ENCODE measurements at places on chromosomes 3 and 15.

GRCh38 chr15:58762285-58762684 lies 8.8 kb upstream of the MINDY2 start:
- no peak for DNase-seq

DNA sequence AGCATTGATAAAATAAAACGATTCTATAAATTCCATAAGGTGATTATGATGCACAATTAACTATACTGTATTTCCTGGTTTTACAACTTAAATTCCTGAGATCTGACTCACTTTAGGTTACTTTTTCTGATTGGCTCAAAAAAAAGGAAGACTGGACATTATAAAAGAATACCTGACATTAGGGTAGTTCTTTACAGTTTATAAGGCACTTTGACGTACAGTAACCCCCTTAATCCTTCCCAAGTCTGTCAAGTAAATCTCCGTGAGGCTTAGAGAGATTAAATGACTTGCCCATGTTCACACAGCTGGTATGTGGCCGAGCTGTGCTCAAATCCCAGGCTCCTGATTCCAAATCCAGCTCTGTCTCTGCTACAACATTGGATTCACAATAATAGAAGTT lies 1.0 kb upstream of the SLTM start:
- DNase-seq: no peak

GRCh38 chr15:35540885-35541284 lies 5.1 kb downstream of the DPH6 start:
- no peak for DNase-seq

- no peak for DNase-seq
Observed at GRCh38 chr3:36891701-36892160, 53.1 kb downstream of the TRANK1 start.

DNA sequence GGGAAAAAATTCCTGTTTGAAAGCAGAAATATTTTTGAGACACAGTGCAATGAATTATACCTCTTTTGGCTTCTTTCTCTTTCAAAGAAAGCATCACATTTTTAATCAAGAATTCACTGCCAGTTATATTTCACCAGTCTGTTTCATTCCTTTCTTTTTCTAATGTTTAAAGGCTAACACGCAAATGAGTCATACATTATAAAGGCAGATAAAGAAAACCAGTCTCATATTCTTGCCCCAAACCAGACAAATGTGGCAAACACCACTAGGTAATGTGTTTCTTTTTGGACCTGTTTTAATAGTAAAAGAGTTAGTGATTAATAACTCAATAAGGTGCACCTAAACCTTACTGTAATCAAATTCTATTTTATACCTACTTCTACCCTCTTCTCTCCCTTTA lies 83.8 kb downstream of the PLOD2 start:
- no peak for DNase-seq

DNA sequence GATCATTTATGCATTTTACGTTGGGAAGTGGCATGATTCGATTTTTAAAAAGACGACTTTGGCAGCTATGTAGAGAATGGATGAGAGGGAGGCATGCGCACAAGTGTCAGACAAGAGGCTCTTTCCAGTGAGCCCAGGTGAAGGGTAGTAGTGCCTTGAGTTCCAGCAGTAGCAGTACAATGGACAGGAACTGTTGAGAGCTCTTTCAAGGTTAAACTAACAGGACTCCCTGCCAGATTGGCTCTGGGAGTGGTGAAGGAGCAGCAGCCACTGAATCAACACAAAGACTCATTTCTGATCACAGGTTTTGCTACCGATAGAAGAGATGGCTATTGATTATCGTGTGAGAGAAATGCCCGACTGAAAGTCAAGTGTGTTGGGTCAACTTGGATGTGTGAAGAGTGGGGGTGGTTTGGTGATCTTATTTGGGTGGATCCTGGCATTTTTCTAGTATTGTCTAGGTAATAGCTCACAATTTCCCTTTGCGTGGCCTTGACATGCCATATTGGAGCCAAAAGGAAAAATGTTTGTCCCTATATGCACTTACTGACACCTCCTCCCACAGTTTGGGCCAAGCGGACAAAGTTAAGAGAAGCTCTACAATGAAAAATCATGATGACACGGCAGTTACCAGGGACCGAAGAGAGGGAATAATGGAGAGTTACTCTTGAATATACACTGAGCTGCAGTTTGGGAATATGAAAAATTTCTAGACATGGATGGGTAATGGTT lies 81.6 kb upstream of the MDFIC2 start:
- no peak for DNase-seq

DNA sequence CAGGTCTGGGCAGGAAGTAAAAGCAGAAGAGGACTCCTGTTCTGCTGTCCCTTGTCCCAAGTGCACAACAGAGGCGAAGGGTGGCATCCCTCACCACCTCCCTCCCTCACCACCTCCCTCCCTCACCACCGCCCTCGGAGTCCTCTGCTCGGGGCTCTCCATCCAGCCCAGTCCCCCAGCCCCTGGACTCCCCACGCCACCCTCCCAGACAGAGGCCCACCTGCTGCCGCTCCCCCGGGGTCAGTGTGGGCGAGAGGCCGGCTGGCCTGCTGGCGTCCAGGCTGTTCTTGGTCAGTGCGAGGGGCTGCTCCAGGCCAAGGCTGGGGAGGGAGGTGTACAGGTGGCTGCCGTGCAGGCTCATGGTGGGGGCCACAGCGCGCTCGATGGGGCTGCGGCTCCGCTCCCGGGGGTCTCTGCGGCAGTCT lies 79.1 kb downstream of the VGLL4 start:
- no peak for DNase-seq

All from G401 (cell line).